ENCODE measurements at places on chromosomes 12 and 14.

DNA sequence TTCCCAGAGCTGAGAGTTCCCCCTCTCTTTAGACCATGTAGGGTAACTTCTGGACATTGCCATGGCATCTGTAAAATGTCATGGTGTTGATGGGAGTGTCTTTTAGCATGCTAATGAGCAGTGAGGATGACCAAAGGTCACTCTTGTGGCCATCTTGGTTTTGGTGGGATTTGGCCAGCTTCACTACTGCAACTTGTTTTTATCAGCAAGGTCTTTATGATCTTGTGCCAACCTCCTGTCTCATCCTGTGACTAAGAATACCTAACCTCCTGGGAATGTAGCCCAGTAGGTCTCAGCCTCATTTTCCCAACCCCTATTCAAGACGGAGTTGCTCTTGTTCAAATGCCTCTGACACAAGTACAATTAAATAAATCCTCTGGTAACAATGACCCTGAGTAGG lies 244.4 kb downstream of the NEDD1 start:
- DNase-seq = no peak

- DNase-seq = no peak
Observed at GRCh38 chr14:37045340-37046061, 126.9 kb downstream of the SLC25A21 start.

- no peak for DNase-seq
Observed at GRCh38 chr14:99991331-99991730, 73.9 kb upstream of the EVL start.

- no peak for DNase-seq
Observed at GRCh38 chr12:66319266-66319954, 17.1 kb downstream of the HELB start.

DNA sequence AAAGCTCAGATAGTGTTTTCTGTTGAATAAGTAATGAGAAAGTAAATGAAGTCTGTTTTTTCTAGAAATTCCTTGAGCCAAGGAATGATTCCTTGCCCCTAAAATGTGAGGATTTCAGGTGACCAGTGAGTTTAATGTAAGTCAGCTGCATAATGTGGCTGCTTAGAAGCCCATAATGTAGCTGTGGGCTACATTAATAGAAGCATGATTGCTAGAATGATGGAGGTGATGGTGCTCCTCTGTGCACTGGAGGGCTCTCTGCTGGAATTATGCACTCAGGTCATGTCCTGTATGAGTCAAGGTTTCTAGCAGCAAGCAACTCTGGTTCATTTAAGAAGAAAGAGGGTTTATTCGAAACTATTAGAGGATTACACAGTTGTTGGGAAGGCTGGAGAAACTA lies 19.6 kb upstream of the PWP1 start:
- no peak for DNase-seq

Data from fibroblast of skin of scalp (primary cell).